ENCODE measurements at places on chromosomes 7 and 10. TPM values are rescaled to one million over a fixed set of nuclear protein-coding genes. Genes with fewer than 3 reads are reported as not detected.
A peak's percentile ranks its signal among the peaks of the same experiment; 100 is the strongest.

The CACNA2D1 gene
- not detected for total RNA-seq

DNA sequence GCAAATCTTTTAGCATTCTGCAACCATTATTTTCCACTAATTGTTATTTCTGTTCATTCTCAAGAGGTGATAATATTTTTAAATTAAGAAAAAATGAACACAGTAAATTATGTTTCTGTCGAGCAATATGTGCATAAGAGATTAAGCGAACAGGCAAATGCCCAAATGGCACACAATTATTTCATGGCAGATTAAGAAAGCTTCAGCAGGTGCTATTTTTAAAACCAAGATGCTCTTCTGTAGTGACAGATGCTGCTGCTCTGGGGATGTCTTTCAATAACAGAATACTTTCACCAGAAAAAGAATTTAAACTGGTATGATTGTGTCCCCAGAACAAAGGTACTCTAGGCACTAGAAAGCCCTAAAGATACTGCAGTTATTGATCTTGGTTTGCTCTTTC, 412.7 kb upstream of the SORCS1 start:
- H3K27me3 ChIP-seq: no peaks in the 10 kb centered on the region
- no peak overlapping the region for H3K27ac ChIP-seq
- no peak overlapping the region for H3K4me3 ChIP-seq
- DNase-seq: no peak
- H3K4me1 ChIP-seq: no peaks in the 10 kb centered on the region

- DNase-seq: no peak
- peaks cover 10% of the 10 kb centered on the region for H3K27me3 ChIP-seq
- peaks cover 5% of the 10 kb centered on the region for H3K4me1 ChIP-seq
- no peak overlapping the region for H3K4me3 ChIP-seq
- peaks cover 13% of the 10 kb centered on the region for H3K36me3 ChIP-seq
- H3K27ac ChIP-seq: no peak overlapping the region
These were observed 4.8 kb upstream of the KCNIP2 start for GRCh38 chr10:101848408-101848807.

The PKD2L1 gene
- total RNA-seq: not detected

- H3K27ac ChIP-seq: no peak overlapping the region
- DNase-seq: no peak
- H3K27me3 ChIP-seq: peaks cover 17% of the 10 kb centered on the region
These were observed 39.7 kb upstream of the ENO4 start for GRCh38 chr10:116809483-116810119.

The SDK1 gene
- total RNA-seq: 0.49 TPM

DNA sequence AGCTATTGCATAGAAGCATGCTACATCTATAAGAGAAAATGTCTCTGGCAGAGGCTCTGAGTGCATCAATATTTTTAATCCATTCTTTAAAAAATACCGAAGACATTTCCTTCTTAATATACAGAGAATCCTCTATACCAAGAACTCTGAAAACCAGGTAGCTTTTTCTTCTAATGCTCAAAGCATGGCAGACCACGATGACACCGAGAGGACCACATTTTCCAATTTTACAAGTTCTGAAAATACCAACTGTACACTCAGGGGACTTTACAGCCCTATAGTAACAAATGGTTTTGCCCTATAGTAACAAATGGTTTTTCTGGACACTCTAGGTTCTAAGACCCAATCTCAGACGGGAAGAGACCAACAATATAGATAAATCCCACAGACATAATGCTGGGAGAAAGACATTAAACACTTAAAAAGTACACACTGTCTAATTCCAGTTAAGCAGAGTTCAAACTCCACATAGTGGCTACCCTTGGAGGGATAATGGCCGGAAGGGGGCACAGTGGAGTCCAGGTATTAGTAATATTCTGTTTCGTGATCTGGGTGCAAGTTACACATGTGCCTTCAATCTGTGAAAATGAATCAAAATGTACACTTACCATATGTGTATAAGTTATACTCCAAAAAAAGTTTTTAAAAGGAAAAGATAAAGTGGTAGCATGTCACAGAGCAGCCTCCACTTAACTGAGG, 26.2 kb downstream of the CCDC6 start:
- peak overlapping the region; percentile 38 for H3K4me3 ChIP-seq
- H3K27me3 ChIP-seq: no peaks in the 10 kb centered on the region
- H3K4me1 ChIP-seq: peaks cover 76% of the 10 kb centered on the region
- peak; percentile 37 for DNase-seq
- peak overlapping the region; percentile 87 for H3K27ac ChIP-seq

- H3K36me3 ChIP-seq: peaks cover 3% of the 10 kb centered on the region
- DNase-seq: no peak
- H3K27ac ChIP-seq: no peak overlapping the region
- no peak overlapping the region for H3K4me3 ChIP-seq
- peaks cover 54% of the 10 kb centered on the region for H3K4me1 ChIP-seq
These were observed 83.7 kb downstream of the CCNY start for GRCh38 chr10:35420044-35420443.

- DNase-seq: no peak
- peaks cover 20% of the 10 kb centered on the region for H3K36me3 ChIP-seq
- H3K27ac ChIP-seq: no peak overlapping the region
- H3K27me3 ChIP-seq: no peaks in the 10 kb centered on the region
These were observed 167.1 kb downstream of the ELMO1 start for GRCh38 chr7:37281368-37282092.

The GPR85 gene
- total RNA-seq: 0.16 TPM

The IFRD1 gene
- total RNA-seq: 53.5 TPM

GRCh38 chr10:112813866-112814591, 136.0 kb upstream of the TCF7L2 start:
- H3K4me3 ChIP-seq: no peak overlapping the region
- H3K4me1 ChIP-seq: peaks cover 12% of the 10 kb centered on the region
- no peaks in the 10 kb centered on the region for H3K27me3 ChIP-seq
- no peak overlapping the region for H3K27ac ChIP-seq
- DNase-seq: no peak

GRCh38 chr10:73997461-73997786, 492 bp upstream of the VCL start:
- H3K4me1 ChIP-seq: peaks cover 24% of the 10 kb centered on the region
- peak overlapping the region; percentile 88 for H3K27ac ChIP-seq
- H3K27me3 ChIP-seq: no peaks in the 10 kb centered on the region
- H3K36me3 ChIP-seq: no peaks in the 10 kb centered on the region
